Naive B cell (primary cell): ENCODE measurements at places on chromosomes 2 and 18. TPM values are rescaled to one million over a fixed set of nuclear protein-coding genes. Genes with fewer than 3 reads are reported as not detected.

DNA sequence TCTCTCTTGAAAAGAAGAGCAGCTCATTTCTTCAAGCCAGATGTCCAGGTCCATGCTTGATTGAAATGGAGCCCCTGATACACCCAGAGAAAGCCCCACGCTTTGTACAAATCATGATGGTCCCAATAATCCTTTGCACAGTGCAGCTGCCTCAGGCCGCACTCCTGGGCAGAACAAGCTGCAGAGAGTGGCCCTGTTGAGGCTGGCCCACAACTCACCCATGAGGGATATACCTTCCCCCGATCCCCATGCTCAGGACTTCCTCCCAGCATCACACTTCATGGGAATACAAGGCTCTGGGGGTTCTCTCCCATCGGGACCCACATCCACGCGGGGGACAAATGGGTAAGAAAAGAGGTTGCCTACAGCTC is 181.8 kb downstream of the CTIF start:
- peaks cover 15% of the 10 kb centered on the region for H3K36me3 ChIP-seq
- peaks cover 2% of the 10 kb centered on the region for H3K4me1 ChIP-seq
- no peaks in the 10 kb centered on the region for H3K27me3 ChIP-seq
- no peak overlapping the region for H3K27ac ChIP-seq
- H3K4me3 ChIP-seq = no peak overlapping the region

DNA sequence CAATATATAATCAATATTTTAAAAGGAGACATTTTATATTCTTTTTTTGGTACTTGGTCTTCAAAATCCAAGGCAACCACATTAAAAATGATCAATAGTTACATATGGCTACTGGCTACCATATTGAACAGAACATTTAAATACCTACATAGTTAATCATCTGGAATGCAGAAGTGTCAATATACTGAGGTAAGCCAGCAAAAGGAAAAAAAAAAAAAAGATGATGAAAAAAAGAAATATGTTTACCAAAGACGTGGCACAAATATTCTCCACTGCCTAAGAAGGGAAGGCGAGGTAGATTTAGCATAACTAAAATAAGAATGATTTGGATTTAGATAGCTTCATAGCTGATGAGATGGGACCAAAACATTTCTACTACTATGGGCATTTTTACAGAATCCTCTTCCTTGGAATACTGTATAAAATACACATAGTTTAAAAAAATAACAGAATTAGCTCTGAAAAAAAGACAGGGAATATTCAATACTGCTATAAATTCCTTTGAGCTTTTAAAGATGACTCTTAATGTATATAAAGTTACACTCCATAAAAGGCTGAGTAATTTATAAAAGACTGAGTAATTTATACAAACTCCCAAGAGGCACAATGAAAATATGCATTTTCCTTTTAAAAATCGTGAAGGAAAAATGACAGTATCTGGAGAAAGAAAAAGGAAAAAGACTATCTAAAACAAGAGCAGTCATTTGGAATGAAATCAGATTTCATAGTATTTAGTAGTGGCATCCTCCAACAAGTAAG is 63.5 kb downstream of the CDH2 start:
- no peaks in the 10 kb centered on the region for H3K27me3 ChIP-seq
- DNase-seq = no peak

DNA sequence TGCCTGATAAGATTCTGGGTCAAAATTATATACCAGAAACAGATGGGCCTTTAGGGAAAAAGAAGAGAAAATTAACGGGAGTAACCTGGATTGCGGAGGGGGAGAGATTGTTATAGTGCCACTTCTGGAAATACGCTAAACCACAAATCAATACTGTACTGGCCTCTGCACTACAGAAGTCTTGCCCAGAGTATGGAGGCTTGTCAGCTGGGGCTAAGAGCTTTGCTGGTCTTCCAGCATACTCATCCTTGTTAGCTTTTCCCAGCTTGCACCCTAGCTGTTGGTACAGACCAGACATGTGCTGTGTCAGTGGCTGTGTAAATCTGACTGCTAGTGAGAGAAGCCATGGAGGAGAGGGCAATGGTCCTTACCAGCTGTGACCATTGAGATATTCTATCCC is 8.9 kb downstream of the AGBL5 start:
- H3K27ac ChIP-seq = no peak overlapping the region
- peaks cover 10% of the 10 kb centered on the region for H3K36me3 ChIP-seq
- no peak for DNase-seq
- no peaks in the 10 kb centered on the region for H3K27me3 ChIP-seq
- H3K4me1 ChIP-seq = peaks cover 16% of the 10 kb centered on the region

DNA sequence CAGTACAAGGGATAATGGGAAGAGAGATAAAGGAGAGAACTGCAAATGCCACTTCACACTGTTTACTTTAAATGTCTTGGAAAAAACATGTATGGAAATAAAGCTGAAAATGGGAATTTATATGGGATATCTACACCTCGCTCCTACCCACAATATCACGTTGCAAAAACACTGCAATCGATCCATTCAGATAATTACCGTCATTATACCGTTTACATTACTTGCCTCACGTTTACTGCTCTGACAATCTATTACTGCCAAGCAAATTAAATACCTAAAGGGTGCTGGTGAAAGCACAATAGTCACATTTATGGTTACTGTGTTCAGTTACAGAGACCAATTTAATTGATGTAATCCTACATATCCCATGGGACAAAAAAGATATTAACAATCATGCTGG is 214.7 kb upstream of the LYPD1 start:
- no peak for DNase-seq
- no peaks in the 10 kb centered on the region for H3K4me1 ChIP-seq
- H3K27me3 ChIP-seq = no peaks in the 10 kb centered on the region
- no peak overlapping the region for H3K27ac ChIP-seq
- no peak overlapping the region for H3K4me3 ChIP-seq

GRCh38 chr2:237025090-237025865 is 60.4 kb upstream of the COPS8 start:
- H3K4me3 ChIP-seq = no peak overlapping the region
- no peak for DNase-seq
- no peaks in the 10 kb centered on the region for H3K36me3 ChIP-seq
- H3K4me1 ChIP-seq = no peaks in the 10 kb centered on the region
- peaks cover 17% of the 10 kb centered on the region for H3K27me3 ChIP-seq
- H3K27ac ChIP-seq = no peak overlapping the region

GRCh38 chr2:159797543-159798375 is at the start of gene CD302:
TSS of gene CD302 (minus strand) at chr2:159798208. CDS start at chr2:159798198, 10 bp downstream.
- peak within 1 kb of the TSS; percentile 88 for H3K4me3 ChIP-seq
- peak; percentile 37 for DNase-seq
- peak within 1 kb of the TSS; percentile 64 for H3K27ac ChIP-seq
- peaks cover 30% of the 10 kb centered on the region for H3K4me1 ChIP-seq

- H3K27ac ChIP-seq = no peak overlapping the region
- H3K4me1 ChIP-seq = no peaks in the 10 kb centered on the region
- H3K27me3 ChIP-seq = no peaks in the 10 kb centered on the region
Measured at GRCh38 chr2:36452260-36452659, 96.7 kb downstream of the CRIM1 start.

DNA sequence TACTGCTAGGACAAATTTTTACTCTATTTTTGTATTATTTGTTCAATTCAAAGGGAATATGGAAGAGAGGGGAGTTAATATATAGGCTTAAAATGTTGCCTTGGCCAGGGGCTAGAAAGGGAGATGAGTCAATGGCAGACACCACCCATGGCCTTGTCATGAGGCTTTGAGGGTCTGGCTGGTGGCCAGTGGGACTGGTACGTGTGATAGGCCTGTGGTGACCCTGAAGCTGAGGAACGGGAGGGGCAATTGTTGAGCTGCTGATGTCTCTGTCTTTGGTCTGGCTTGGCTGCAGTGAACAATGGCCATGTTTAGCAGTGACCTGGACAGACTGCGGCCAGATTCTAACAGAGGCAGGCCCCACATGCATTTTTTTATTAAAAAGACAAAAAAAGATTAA is 18.5 kb downstream of the GKN1 start:
- no peaks in the 10 kb centered on the region for H3K4me1 ChIP-seq
- H3K27me3 ChIP-seq = peaks cover 47% of the 10 kb centered on the region
- no peak overlapping the region for H3K27ac ChIP-seq
- H3K36me3 ChIP-seq = no peaks in the 10 kb centered on the region
- DNase-seq = no peak

DNA sequence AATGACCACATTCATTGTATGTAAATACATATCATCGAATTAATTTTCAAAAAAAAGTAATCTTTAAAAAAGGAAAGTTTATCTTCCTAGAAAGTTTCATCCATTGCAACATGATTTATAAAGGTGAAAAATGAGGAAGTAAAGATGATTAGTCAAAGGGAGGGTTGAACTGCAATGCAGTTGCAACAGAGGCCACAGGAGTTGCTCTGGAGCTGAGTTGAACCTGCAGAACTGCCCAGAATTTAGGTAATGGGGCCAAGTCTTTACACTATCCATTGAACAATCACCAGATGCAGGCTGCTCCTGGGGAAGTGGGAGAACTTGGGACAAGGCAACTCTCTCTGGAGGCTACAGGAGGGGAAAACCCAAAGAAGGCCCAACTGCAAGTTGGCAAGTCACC is 390.7 kb downstream of the METTL4 start:
- no peak overlapping the region for H3K27ac ChIP-seq
- peaks cover 4% of the 10 kb centered on the region for H3K27me3 ChIP-seq
- H3K36me3 ChIP-seq = peaks cover 7% of the 10 kb centered on the region

GRCh38 chr2:142008135-142008744 is 122.6 kb downstream of the LRP1B start:
- H3K27me3 ChIP-seq = no peaks in the 10 kb centered on the region
- no peak for DNase-seq
- no peaks in the 10 kb centered on the region for H3K36me3 ChIP-seq

DNA sequence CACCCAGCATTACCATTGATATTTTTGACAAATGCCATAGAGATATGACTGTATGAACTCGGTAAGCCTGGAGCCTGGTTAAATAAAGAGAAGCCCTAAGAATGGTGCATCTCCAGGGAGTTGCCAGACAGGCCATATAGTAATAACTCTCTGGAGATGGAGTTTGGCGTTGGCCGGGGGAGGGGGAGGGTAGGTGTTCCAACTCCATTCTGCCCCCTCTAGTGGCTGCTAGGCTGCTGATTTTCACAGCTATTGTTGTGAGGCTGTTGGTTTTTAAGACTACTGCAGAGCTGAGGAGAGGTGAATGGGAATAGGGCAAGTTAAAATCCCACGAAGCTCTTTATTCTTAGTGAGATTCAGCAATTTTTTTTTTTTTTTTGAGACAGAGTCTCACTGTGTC is 99.9 kb downstream of the GALNT14 start:
- no peak for DNase-seq
- H3K27me3 ChIP-seq = no peaks in the 10 kb centered on the region
- peaks cover 10% of the 10 kb centered on the region for H3K36me3 ChIP-seq
- H3K4me1 ChIP-seq = no peaks in the 10 kb centered on the region

- no peak for DNase-seq
- H3K27me3 ChIP-seq = peaks cover 9% of the 10 kb centered on the region
- no peak overlapping the region for H3K4me3 ChIP-seq
- H3K36me3 ChIP-seq = no peaks in the 10 kb centered on the region
Measured at GRCh38 chr2:237022533-237022932, 63.2 kb upstream of the COPS8 start.

- H3K27ac ChIP-seq = no peak overlapping the region
- H3K4me1 ChIP-seq = no peaks in the 10 kb centered on the region
- H3K27me3 ChIP-seq = no peaks in the 10 kb centered on the region
Measured at GRCh38 chr2:102284611-102285010, 26.8 kb upstream of the IL1RL1 start.

DNA sequence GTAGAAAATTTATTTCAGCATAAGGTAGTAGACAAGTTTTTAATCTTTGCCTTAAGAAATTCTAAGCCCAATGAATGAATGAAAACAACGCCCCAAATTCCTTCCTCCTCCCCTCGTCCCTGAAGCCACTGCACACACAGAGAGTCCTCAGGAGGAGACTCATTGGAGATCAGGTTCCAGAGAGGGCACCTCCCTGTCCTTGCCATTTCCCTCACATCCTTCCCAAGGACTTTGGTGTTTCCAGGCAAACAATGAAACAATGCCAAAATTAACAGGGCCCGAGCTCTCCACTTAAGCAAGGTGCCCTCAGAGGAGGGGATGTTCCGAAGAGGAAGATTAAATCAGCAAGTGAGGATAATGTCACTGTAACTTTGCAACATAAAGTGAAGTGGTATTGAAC is 240.7 kb downstream of the DCDC2C start:
- peaks cover 11% of the 10 kb centered on the region for H3K27me3 ChIP-seq
- DNase-seq = no peak
- H3K27ac ChIP-seq = no peak overlapping the region
- no peaks in the 10 kb centered on the region for H3K4me1 ChIP-seq

DNA sequence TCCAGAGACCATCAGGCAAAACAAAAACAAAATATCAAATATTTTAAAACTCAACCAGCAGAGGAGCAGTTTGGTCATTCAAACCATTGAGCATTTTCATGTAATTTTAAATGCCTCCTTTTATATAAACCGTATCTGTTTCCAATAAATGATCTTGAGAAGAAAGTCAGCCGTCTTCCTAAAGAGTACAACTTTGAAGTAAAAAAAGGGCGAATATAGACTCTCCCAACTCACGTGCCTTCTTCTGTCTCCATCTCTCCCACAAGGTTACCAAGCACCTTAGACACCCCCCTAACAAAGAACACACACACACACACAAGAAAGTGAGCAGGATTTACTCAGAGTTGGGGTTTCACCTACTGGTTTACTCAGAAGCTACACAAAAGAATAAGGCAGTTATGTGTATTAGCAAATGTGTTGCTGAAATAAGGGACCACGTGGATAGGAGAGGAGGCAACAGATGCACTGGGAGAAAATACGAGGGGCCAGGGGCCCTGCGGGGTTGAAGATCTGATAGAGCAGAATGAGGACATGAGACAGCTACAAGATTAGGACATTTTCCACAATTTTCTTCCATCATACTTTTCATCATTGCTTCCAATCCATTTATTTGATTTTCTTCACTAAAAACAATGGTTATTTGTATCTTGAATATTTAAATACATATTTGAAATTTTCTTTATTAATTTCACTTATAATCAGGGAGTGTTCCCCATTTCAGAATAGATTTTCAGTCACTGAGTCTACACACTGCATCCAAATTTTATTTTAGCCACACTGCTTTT is 45.0 kb downstream of the EVA1A start:
- no peaks in the 10 kb centered on the region for H3K4me1 ChIP-seq
- H3K4me3 ChIP-seq = no peak overlapping the region
- DNase-seq = no peak

GRCh38 chr2:61432990-61433389 is 37.9 kb downstream of the USP34 start:
- H3K36me3 ChIP-seq = peaks cover 4% of the 10 kb centered on the region
- H3K27ac ChIP-seq = peak overlapping the region; percentile 32
- H3K27me3 ChIP-seq = no peaks in the 10 kb centered on the region
- no peak overlapping the region for H3K4me3 ChIP-seq
- H3K4me1 ChIP-seq = peaks cover 50% of the 10 kb centered on the region

Gene ZNF396
- not detected for polyA plus RNA-seq

Gene GPD2
- polyA plus RNA-seq = 8.0 TPM

Gene LOXHD1
- not detected for polyA plus RNA-seq

Gene HOXD10
- polyA plus RNA-seq = not detected

Gene ADAM17
- 13.3 TPM for polyA plus RNA-seq

Gene MAP2
- polyA plus RNA-seq = 7.0 TPM

Gene MC2R
- not detected for polyA plus RNA-seq
